ENCODE measurements at places on chromosomes 6 and 20.
A peak's percentile ranks its signal among the peaks of the same experiment; 100 is the strongest.

GRCh38 chr6:32815996-32816395 is 806 bp downstream of the HLA-DOB start:
- DNase-seq = no peak

- no peak for DNase-seq
Measured at GRCh38 chr6:147744012-147744411, 235.5 kb downstream of the SAMD5 start.

GRCh38 chr20:38878866-38879265 is 47.4 kb upstream of the FAM83D start:
- DNase-seq = no peak

GRCh38 chr6:150739711-150740349 is 125.7 kb upstream of the MTHFD1L start:
- DNase-seq = no peak

DNA sequence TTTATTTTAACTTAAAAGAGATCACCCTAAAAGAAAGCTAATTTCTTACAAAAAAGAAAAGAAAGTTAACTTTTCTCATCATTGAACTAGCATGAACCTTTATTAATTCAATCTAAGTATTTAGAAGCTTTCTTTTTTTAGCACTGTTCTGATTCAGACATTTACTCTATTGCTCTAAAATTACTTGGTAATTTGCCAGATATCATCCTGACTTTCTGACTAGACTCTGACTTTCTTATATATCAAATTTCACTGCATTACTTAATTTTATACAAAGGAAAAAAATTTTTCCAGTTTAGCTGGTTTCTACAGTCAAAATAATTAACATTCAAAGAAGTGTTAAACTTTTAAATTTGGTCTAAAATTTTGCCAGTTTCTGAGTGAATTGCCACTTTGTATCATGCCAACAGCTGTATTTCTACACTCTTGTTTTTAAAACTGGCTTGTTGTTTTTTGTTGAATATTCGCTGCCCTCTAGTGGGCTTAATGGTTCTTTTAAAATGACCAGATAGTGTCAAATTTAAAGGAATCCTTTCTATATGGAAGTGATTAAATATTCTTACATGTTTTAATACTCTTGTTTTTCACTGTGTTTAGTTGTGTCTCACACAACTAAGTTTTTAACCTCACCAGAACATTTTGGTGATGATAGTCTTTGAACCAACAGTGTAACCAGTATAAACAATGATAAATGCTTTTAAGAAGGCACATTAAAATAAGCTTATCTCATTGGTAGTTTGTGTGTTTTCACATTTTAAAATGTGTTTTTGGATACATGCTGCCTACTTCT is 102.0 kb downstream of the POPDC3 start:
- no peak for DNase-seq

GRCh38 chr20:7378864-7379605 is 561.2 kb downstream of the HAO1 start:
- DNase-seq = no peak

DNA sequence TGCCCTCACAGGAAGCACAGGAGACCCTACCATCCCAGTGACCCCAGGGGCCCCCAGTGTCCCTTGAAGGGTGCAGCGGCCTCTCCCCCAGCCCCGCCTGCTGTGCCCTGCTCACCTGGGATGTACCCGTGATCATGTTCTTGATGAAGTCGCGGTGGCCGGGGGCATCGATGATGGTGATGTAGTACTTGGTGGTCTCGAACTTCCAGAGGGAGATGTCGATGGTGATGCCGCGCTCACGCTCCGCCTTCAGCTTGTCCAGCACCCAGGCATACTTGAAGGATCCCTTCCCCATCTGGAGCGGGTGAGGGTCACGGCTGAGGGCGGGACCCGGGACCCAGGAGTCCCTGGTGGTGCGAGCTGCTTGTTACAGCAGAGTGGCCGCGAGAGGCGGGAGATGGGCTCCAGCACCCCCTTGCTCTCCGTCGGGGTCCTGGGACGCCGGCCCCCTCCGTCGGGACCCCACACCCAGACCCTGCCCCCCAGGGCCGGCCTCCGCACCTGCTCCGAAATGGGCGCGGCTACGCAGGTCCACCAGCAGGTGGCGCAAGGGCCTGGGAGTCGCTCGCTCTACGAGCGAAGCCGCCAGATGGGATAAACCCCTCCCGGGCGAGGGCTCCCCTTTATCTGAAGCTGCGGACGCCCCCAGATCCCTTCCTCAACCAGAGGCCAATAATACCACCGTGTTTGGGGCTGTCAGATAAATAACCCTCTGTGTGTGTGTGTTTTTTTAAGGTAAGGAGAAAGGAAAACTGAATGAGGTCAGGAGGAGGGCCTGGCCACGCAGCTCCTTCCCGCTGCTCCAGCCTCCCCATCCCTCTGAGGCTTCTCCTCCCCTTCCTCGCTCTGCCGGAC is 2.9 kb downstream of the EEF1A2 start:
- peak; percentile 59 for DNase-seq
